CD4-positive, alpha-beta T cell treated with Interleukin-1 beta for 1 hour (primary cell): ENCODE measurements at places on chromosomes 4 and X.

GRCh38 chr4:76748649-76749048 is 149.3 kb downstream of the SOWAHB start:
- no peak for DNase-seq

- no peak for DNase-seq
These were observed 119.3 kb downstream of the ASB9 start for GRCh38 chrX:15150586-15150985.

- no peak for DNase-seq
These were observed 533 bp upstream of the SYAP1 start for GRCh38 chrX:16718824-16719333.

DNA sequence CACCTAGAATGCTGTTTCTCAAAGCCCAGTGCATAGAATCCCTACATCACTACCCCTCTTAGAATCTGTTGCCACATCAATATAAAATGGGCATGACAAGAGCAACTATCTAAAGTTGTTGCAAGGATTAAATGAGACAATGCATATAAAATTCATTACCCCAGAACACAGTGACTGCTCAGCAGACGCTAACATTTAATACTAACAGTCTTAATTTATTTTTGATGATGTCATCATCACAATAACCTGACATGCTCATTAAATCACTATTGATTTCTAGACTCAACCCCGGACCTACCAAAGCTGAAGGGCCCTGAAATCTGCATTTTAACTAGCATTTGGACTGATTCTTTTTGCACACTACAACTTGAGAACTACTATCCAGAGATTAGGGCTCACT is 3.9 kb downstream of the ARSJ start:
- no peak for DNase-seq
